ENCODE measurements at places on chromosomes 16 and 17.

- no peak for DNase-seq
Observed at GRCh38 chr17:61484174-61484573, 32.0 kb downstream of the TBX4 start.

GRCh38 chr17:47204722-47205418 is 4.3 kb upstream of the MYL4 start:
- peak; percentile 53 for DNase-seq

- DNase-seq: peak; percentile 9
Observed at GRCh38 chr17:37676115-37676925, 33.1 kb upstream of the DDX52 start.

- DNase-seq: no peak
Observed at GRCh38 chr17:13518261-13519000, 83.3 kb downstream of the HS3ST3A1 start.

DNA sequence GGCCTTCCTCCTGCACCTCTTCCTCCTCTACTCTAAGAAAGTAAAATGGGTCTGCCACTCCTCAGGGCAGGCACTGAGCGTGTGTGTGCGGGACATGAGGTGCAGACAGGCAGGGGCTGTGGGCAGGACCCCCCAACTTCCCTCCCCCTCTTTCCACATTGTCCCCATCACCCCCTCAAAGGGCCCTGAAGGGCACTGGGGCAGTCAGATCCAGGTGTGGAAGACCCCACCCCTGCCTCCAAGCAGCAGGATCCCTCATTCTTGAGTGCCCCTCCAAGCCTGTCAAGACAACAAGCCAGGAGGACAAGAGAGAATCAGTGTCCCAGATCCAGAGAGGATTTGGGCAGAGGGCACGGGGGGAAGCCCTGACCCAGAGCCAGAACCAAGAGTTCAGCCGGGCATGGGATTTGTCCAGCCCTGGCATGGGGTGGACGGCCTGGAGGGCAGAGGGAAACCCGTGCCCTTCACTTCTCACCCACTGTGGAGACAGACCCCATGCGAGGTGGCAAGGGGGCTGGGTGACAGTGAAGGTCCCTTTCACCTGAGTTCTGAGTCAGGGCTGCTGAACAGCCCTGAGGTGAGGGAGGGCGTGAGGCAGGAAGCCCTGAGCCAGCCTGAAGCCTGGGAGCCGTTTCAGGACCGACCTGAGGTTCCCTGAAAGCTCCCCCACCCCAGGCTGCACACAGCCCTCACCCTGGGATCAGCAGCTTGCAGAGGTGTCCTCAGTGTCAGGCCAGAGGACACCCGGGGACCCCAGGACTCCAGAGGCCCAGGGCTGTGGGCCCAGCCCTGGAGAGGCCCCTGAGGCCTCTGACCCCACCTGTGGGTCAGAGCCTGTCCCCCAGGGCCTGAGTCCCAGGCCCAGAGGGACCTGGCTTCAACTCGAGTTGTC is 45.8 kb downstream of the USP22 start:
- DNase-seq: no peak

GRCh38 chr17:30253312-30253711 is 17.8 kb upstream of the SLC6A4 start:
- no peak for DNase-seq

DNA sequence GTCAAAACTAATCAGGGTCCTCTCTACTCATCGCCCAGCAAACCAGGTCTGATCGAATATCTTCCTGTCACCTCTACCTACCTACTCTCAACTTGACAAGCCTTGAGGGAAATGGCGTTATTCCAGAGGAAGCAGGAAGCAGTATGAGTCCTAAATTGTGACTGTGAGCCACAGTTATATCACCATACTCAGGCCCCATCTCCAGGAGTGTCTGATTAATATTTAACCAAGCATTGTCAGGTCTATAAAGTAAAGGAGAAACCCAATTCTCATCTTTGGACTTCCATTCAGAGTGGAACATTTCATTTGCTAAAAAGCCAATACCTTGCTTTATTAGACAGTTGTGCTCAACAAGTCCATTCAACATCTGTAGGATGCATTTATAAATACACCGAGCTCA is 17.8 kb upstream of the CLEC3A start:
- DNase-seq: no peak

DNA sequence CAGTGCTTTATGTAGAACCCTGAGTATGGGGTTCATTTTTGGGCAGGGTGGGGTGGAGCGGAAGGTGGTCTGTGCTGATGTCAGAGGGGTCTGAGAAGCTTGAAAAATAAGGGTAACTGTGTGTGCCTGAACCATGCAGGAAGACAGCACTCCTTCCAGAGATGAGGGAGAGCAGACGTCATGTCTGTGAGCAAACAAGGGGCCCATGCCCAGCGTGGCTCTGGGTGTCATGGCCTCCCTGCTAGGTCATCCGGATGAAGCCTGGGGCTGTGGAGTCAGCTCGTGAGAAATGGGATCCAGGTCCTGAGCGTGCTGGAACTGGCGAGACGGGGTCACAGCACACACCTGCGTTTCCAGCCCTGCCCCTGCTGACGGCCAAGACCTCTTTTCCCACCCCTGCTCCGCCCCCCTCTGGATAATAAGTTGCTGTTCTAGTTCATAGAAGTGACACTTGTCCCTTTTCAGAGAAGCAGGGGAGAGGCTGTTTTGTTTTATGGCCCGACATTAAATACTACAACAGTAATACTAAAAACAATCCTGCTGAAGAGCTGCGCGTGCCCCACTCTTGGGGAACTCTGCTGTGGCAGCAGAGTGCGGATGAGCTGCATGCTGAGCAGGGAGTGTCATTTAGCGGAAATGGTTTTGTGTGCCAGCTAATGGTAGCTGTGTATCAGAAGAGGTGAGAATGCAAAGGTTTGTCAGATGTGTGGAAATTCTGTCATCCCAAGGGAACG is 92.6 kb downstream of the RPTOR start:
- no peak for DNase-seq

GRCh38 chr17:56667925-56668458 is 74.5 kb downstream of the NOG start:
- no peak for DNase-seq

All from Daoy (cell line).